ENCODE measurements at places on chromosomes 6 and 20.

- DNase-seq, result no peak
Observed at GRCh38 chr20:37473249-37474000, 47.6 kb upstream of the NNAT start.

DNA sequence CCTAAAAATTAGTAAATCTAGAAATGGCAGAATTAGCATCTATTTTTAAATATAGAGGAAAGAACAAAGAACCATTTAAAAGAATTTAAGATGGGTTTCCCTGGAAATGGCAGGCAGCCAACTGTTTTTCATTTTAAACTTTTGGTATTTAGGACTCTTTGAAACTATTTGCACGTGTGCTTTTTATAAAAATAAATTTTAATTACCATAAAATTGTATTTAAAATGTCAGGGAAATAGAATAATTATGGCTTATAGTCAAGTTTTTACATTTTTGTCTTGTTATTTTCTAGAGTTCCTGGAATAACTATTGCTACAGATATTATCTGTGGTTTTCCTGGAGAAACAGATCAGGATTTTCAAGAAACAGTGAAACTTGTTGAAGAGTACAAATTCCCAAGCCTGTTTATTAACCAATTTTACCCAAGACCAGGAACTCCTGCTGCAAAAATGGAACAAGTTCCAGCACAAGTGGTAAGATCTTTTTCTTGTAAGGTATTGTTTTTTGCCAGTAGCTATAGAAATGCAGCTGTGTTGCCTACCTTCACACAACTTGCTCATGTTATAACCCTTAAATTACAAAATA, 528.7 kb upstream of the SOX4 start:
- no peak for DNase-seq

DNA sequence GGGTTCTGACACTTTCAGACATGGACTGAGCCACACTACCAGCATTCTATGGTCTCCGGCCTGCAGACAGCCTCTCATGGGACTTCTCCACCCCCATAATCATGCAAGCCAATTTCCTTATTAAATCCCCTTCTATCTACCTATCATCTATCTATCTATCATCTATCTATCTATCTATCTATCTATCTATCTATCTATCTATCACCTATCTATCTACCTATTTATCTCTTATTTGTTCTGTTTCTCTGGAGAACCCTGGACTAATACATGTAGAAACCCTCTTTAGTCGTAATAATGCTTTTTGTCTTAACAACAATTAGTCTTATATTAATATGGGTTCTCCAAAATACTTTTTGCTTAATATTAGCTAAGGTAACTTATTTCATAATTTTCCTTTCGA, 174.1 kb upstream of the PRSS16 start:
- DNase-seq, result no peak

DNA sequence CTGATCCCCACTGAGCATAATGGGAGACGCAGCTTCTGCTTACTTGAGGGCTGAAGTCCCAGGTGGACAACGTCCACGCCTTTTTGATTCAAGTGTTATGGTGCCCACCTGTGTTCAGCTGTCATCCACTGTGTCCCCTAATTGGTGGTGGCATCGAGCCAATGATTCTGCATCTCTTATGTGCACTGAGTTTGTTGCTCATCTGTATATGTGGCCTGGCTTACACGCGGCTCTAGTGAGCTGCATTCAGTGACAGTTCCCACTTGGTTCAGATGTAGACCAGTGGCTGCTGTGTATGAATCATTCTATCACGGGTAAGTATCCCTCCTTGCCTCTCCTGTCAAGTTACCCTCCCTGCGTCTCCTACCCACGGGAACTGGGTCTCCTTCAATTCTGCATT, 131.2 kb upstream of the CLDN20 start:
- no peak for DNase-seq

- DNase-seq, result no peak
Observed at GRCh38 chr20:21228511-21228910, 74.6 kb upstream of the XRN2 start.

GRCh38 chr6:129890701-129891100, 29.6 kb upstream of the TMEM244 start:
- no peak for DNase-seq

GRCh38 chr6:45617441-45617840, 239.7 kb upstream of the SUPT3H start:
- DNase-seq, result no peak
